ENCODE measurements at places on chromosomes 1 and 21.

- no peak for DNase-seq
Observed at GRCh38 chr1:174990382-174990999, 9.3 kb upstream of the CACYBP start.

GRCh38 chr1:156863631-156864030, 3.0 kb downstream of the NTRK1 start:
- DNase-seq: no peak

DNA sequence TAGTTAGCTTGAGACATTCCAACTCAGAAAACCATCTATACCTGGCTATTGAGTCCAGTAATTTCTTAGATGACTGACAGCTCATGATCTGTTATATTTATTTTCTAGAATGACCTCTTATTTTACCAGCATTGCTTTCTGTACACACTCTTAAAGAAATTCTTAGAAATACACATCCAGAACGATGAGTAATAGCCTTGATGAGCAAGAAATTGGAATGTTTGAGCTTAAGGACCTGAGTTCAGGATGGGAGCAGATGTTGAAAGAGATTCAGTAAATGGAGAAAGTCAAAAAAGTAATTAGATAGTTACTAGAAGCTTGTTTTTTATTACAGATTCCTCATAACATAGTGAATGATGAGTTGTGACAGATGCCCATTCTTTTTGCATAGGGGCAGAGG, 11.7 kb downstream of the PYHIN1 start:
- no peak for DNase-seq

DNA sequence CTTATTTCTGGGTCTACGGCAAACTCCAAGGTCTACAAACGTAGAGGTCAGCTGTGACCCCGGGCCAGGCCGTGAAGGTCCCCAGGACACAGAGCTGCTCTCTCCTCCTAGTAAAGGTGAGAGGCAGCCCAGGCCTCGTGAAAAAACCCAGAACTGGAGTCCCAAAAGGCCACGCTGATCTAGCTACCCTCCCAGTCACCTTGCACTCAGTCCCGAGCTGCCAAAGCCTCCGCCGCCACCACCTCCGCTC, 125 bp downstream of the ATP5PF start:
- no peak for DNase-seq

- DNase-seq: no peak
Observed at GRCh38 chr1:50279622-50280330, 143.5 kb downstream of the DMRTA2 start.
